Activated CD4-positive, alpha-beta T cell treated with anti-CD3 and anti-CD28 coated beads, Interleukin-2, amount 50 U/mL, for 48 hours (primary cell): ENCODE measurements at places on chromosomes 1 and 21.
A peak's percentile ranks its signal among the peaks of the same experiment; 100 is the strongest.

GRCh38 chr1:236289492-236290131, 7.9 kb upstream of the ERO1B start:
- DNase-seq, result no peak

GRCh38 chr1:229781453-229781852, 155.4 kb downstream of the URB2 start:
- DNase-seq, result no peak

DNA sequence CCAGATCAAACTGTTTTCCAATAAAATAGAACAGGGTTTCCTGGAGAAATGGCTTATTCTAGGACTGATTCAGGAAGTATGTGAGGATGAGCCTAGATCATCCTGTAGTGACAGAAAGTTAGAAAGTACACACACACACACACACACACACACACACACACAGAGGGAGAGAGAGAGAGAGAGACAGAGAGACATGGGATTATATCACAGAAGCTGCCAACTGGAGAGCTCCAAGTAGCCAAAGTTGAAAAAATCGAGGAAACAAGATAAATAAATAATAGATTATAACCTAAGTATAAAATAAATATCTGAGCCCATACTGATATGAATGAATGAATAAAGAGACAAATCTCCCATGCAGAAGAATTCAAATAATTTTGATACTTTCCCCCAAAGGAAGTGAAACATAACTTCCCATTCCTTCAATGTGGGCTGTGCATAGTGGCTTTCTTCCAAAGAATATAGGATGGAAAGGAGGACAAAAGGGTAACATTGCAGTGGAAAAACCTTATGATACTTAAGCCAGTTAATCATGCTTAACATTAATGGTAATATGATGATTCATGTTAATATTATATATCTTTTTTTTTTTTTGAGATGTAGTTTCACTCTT, 171.6 kb downstream of the NTPCR start:
- no peak for DNase-seq

DNA sequence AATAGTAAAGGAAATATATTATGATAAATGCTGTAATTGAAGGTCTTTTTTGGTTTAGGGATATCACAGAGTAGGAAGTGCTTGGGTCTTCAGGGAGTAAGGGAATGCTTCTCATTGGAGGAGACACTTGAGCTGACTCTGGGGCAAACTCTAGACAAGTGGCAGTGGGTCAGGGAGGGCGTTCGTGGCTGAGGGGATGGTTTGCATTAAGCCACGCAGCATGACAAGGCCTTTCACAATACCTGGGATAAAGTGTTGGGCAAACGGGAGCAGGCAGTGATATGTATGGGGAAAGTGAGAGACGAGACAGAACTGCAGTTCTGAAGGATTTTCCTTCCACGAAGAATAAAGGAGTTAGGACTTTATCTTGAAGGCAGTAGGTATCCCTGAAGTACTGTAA, 109.0 kb downstream of the PATJ start:
- DNase-seq, result no peak

- DNase-seq, result no peak
Measured at GRCh38 chr21:43929217-43929971, 64.4 kb downstream of the AGPAT3 start.

DNA sequence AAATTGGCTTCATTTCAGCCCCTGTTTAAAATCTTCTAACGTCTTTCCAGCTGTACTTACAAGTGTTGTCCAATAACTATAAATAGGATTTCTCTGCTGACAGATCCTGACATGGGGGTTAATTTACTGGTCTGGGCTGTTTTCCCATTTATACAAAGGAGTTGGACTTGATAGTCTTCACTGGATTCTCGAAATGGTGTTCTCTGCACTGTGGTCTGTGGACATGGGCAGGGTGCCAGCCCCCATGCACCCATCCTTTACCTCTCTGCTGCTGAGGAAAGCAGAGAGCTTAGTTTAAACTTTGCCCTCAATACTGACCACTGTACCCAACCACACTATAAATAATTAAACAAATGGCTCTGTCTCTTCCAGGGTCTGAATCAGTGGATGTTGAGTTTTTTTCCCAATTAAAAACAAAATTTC, 5.2 kb downstream of the DIO1 start:
- no peak for DNase-seq

- no peak for DNase-seq
Measured at GRCh38 chr1:173478094-173478674, 1.0 kb downstream of the PRDX6 start.

GRCh38 chr1:205983925-205984725, 19.1 kb downstream of the RAB7B start:
- DNase-seq, result peak; percentile 52

DNA sequence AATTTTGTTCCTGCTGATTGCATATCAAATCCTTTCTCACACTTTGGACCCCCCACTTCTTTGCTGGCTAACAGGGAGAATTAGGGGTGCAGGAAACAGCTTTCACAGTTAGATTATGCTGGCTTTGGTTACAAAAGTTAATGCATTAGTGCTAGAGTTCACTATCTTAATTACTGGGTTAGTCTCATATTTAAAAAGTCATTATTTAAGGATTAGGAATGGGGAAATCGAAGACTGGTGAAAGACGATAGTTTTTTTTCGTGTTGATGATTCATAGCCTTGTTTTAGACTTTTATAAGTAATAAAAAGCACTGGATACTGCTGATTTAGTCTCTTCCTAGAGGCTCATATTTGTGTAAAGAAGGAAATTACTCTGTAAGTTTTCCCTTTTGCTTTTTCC, 11.6 kb downstream of the ST6GALNAC3 start:
- DNase-seq, result no peak

DNA sequence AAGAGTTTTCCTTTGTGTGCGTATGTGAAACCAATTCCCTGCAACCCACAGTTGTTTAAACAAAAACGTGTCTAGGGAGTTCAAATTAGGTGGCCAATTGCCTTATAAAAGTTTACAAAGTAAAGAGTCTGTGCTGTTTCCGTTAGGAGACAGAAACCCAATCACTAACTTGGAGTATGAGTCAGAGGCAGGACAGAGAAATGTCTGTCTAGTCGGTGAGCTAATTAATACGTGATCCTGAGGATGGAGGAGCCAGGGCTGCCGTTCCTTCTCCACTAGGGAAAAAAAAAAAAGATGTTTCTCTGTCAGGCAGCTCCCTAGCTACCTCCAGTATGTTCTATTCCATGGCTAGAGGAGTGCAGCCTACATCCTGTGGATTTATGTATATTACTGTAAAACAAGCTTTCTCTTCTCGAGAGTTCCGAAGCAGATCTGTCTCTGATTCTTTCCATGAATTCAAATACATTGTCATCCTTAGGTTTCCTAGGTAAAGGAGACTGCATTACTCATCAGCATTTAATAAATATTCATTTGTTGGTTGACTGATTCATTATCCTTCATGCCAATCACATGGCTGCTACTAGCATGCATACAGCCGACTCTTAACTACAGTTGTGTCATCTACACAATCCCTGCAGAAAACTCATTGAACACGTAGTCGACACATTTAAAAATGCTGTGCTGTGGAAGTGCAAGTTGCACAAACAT, 430.6 kb downstream of the KIF26B start:
- DNase-seq, result no peak

GRCh38 chr1:114715952-114716303, 643 bp downstream of the NRAS start:
- no peak for DNase-seq

DNA sequence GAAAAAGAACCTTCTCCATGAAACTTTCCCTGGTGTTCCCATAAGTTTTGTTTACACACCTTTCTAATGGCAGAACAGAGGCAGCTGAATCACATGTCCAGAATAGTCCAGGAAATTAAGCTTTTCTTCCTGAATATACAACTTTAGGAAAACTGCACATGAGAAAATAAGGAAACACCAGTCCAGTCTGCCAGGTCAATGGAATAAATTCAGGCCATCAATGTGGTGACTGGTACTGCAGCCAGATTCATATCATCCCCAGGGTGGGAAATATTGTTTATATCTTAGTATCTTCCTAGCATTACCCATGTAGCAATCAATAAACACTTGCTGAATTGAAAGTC, 6.7 kb upstream of the FBXO28 start:
- DNase-seq, result no peak

- no peak for DNase-seq
Measured at GRCh38 chr1:94709891-94710581, 110.1 kb upstream of the SLC44A3 start.

GRCh38 chr21:26140164-26140579, 30.4 kb downstream of the APP start:
- DNase-seq, result no peak

DNA sequence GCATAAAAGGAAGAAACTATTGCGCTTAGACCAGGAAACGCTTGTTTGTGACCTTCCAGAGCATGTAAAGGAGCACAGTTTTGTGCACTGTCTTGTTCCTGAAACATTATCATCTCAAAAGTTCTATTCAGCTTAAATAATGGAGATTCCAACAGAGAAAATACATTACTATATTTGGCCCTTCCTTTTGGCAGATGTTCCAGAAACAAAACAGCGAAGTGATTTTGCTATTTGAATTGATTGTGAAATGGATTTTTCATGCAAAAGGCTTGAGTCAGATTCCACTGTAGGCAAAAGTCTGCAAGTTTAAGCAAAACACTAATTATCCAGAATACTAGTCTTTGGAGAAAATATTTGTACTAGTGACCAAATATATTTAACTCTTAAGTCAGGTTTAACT, 80.3 kb upstream of the PTBP2 start:
- no peak for DNase-seq

GRCh38 chr1:5637171-5637570, 355.1 kb downstream of the NPHP4 start:
- DNase-seq, result peak; percentile 30

GRCh38 chr1:216111842-216112241, 311.4 kb downstream of the USH2A start:
- DNase-seq, result no peak

DNA sequence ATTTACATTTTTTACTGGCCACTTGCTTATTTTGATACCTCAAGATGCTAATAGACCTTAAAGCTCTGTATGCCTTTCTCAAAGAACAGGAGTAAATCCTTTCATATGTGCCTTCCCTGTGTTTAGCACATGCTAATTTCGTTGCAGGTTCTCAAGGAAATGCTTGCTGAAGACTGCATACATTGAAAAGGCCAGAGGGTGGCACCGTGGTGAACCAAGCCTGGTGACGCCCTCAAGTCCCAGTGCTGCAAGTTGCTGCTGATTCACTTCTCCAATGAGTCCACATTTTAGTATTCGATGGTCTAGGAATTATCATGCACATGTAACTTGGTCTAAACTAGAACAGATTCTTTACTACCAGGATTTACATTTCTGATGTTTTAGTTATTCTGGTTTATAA, 94.1 kb downstream of the CLDN17 start:
- no peak for DNase-seq

DNA sequence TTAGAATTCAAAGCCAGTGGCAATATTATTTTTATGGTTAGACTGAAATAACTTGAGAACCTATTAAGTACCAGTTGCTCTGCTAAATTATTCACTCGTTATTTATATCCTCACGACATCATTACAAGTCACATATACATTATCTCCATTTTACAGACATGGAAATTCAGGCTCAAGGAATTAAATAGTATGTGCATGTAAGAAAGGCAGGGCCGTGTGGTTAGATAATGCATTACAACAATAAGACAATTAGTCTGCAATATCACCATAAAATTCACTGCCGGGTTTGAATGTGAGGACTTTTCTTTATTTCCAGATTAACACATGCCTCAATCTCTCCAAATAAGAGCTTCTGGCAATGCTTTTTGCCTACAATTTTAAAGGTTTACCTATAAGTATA, 523.4 kb downstream of the PTBP2 start:
- no peak for DNase-seq

DNA sequence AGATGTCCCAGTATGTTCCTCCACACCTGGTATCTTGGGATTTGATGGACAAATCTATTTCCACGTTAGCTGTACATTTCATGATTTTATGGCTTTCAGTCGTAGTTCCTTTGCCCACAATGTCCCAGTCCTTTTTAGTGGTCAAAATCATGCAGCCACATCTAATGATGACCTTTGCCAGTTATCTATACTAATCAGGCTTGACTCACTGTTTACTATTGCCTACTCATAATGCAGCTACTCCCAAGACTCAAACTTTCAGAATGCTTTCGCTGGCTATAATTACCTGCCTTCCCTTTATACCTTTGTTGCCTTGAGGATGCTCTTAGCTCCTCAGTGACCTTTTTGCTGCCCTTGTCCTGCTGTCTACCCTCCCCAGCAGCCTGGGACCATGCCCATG, 6.4 kb downstream of the NOS1AP start:
- no peak for DNase-seq

GRCh38 chr1:48793863-48794262, 17.2 kb upstream of the BEND5 start:
- DNase-seq, result no peak

GRCh38 chr1:91750398-91750996, 135.5 kb downstream of the TGFBR3 start:
- no peak for DNase-seq

GRCh38 chr1:157490467-157491165, 61.7 kb downstream of the FCRL5 start:
- DNase-seq, result peak; percentile 80

GRCh38 chr1:233600488-233600887, 13.4 kb upstream of the KCNK1 start:
- DNase-seq, result no peak

DNA sequence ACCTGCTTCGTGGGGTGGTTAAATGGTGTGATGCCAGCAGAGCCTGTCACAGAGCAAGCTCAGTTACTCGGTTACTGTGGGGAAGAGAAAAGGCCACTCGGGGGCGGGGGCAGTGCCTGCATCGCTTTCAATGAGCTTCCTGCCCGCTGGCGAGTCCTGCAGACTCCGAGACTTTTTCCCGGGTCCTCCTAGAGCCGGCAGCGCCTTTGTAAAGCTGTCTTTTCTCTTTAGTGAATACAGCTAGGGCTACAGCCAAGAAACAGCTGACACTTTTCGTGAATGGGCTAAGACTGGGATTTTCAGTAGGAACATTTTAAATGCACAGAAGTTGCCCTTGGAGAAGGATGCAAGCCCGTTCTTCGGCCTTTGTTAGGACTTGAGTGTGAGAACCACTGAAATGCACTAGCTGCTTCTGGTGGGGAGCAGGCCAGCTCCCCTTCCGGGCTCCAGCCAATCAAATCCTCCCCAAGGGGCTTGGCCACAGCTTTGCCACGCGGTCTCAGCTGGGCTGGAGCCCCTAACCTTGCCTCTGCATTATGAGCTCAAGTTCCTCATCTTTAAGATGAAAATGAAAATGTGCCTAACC, 23.4 kb upstream of the EFHD2 start:
- DNase-seq, result no peak
